ENCODE measurements at places on chromosomes 1 and 21. TPM values are rescaled to one million over a fixed set of nuclear protein-coding genes. Genes with fewer than 3 reads are reported as not detected.

DNA sequence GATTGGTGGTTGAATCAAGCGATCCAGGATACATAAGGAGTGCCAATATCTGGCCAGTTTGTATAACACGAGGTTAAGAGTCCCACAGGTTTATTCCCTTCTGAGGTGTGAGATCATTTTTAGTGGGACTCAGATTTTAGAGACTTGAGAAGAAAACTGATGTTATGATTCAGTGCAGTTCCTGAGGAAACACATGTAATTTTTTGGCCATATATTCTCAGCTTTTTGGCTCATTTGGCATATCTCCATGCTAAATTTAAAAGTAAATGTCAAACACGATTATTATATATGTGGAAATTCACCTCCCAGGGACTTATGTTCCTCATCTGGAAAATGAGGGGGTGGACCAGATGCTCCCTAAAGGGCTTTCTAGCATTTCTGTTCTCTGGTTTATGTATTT, 39.2 kb upstream of the SERBP1 start:
- no peak for DNase-seq

CLIC6 gene
- 0.11 TPM for total RNA-seq

DNALI1 gene
- 15.4 TPM for total RNA-seq

- no peak for DNase-seq
Measured at GRCh38 chr1:204076891-204077290, 4.0 kb downstream of the SOX13 start.

GRCh38 chr1:159851407-159851806, 11.1 kb downstream of the VSIG8 start:
- DNase-seq: no peak
